T-helper 2 cell treated with Interferon-gamma antibody and Interleukin-4, amounts not matched to agents 100 ng/mL and 5 ng/mL, for 36 hours (primary cell): ENCODE measurements at places on chromosomes 12 and 14. TPM values are rescaled to one million over a fixed set of nuclear protein-coding genes. Genes with fewer than 3 reads are reported as not detected.

Gene ETNK1
- total RNA-seq = 87.1 TPM in 2 replicates

Gene MYL2
- not detected in 2 replicates for total RNA-seq

Gene CCDC59
- 45.6 and 47.0 TPM in 2 replicates for total RNA-seq

Gene REC8
- 66.0 and 68.7 TPM in 2 replicates for total RNA-seq

Gene LALBA
- not detected in 2 replicates for total RNA-seq

Gene SLC4A8
- total RNA-seq = 10.4 and 10.8 TPM in 2 replicates
